Activated T-helper 17 cell treated with anti-CD3 and anti-CD28 coated beads, Interleukin-2, amount 50 U/mL, for 72 hours (primary cell): ENCODE measurements at places on chromosomes 6 and 20. TPM values are rescaled to one million over a fixed set of nuclear protein-coding genes. Genes with fewer than 3 reads are reported as not detected.

- no peak for ATAC-seq
These were observed 21.7 kb downstream of the YTHDF1 start for GRCh38 chr20:63194007-63194796.

GRCh38 chr6:31345026-31345730 lies 11.8 kb downstream of the HLA-B start:
- ATAC-seq = no peak

GRCh38 chr6:102298051-102298450 lies 904.5 kb downstream of the GRIK2 start:
- ATAC-seq = no peak

Gene RIPOR2
- 47.5 TPM for total RNA-seq

Gene PPP1R3D
- 5.3 TPM for total RNA-seq
